ENCODE measurements at places on chromosomes 2 and 18. TPM values are rescaled to one million over a fixed set of nuclear protein-coding genes. Genes with fewer than 3 reads are reported as not detected.

The DSG4 gene
- not detected for total RNA-seq

The ATP8B1 gene
- 1.9 TPM for total RNA-seq

The ANO7 gene
- 0.46 TPM for total RNA-seq

The IL36G gene
- total RNA-seq: not detected

The NGEF gene
- under 0.01 TPM for total RNA-seq

The INO80C gene
- 6.9 TPM for total RNA-seq

The PXDN gene
- 134 TPM for total RNA-seq

The SP140 gene
- 0.46 TPM for total RNA-seq

The PAX3 gene
- 154 TPM for total RNA-seq

Measured in melanocyte of skin (primary cell).